Lower lobe of right lung (tissue), 2 donors: ENCODE measurements at places on chromosomes 4 and X.

GRCh38 chr4:13088726-13089658 lies 395.1 kb downstream of the RAB28 start:
- H3K27ac ChIP-seq = no peak overlapping the region
- no peak for DNase-seq
- H3K4me3 ChIP-seq = no peak overlapping the region
- H3K4me1 ChIP-seq = peaks cover 18% of the 10 kb centered on the region
- H3K27me3 ChIP-seq = no peaks in the 10 kb centered on the region
- no peaks in the 10 kb centered on the region for H3K36me3 ChIP-seq

GRCh38 chr4:144572660-144573059 lies 73.3 kb upstream of the HHIP start:
- DNase-seq = no peak
- H3K36me3 ChIP-seq = no peaks in the 10 kb centered on the region
- H3K4me1 ChIP-seq = no peaks in the 10 kb centered on the region
- no peaks in the 10 kb centered on the region for H3K27me3 ChIP-seq
- no peak overlapping the region for H3K4me3 ChIP-seq

- no peaks in the 10 kb centered on the region for H3K4me1 ChIP-seq
- no peak for DNase-seq
- H3K27me3 ChIP-seq = no peaks in the 10 kb centered on the region
Measured at GRCh38 chrX:121260596-121261240, 213.3 kb downstream of the GLUD2 start.

DNA sequence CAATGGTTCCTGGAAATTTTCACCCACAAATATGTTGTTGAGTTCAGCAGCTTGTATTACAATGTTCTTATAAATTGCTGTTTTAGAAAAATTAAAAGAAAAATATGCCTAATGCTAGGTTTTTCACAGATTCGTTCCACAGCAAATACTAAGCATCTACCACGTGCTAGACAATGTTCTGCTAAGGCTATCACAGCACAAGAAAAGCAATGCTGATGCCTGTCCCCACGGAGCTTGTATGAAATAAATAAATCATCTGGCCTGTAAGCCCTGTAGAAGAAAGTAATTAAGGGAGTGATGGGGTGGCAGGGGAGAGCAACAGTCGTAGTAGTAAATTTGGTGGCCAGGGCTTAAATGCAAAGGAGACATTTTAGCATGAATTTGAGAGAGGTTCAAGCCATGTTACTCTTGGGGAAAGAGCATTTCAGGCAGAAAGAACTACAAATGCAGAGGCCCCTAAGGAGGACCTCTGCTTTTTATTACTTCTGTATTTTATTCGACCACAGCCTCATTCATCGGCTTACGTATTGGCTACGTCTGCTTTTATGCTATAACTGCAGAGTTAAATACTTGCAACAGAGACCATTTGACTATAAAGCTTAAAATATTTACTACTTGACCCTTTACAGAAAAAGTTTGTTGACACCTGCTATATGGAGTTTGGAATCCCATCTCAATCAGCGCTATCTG lies 36.3 kb downstream of the ARAP2 start:
- DNase-seq = no peak
- H3K4me3 ChIP-seq = no peak overlapping the region
- peaks cover 29% of the 10 kb centered on the region for H3K36me3 ChIP-seq
- no peak overlapping the region for H3K27ac ChIP-seq
- no peaks in the 10 kb centered on the region for H3K27me3 ChIP-seq

GRCh38 chrX:72346302-72346949 lies 40.7 kb upstream of the CITED1 start:
- H3K27ac ChIP-seq = no peak overlapping the region
- H3K36me3 ChIP-seq = peaks cover under 1% of the 10 kb centered on the region
- H3K4me1 ChIP-seq = no peaks in the 10 kb centered on the region
- H3K27me3 ChIP-seq = no peaks in the 10 kb centered on the region
- no peak for DNase-seq
- no peak overlapping the region for H3K4me3 ChIP-seq

- no peaks in the 10 kb centered on the region for H3K4me1 ChIP-seq
- H3K36me3 ChIP-seq = no peaks in the 10 kb centered on the region
- no peak overlapping the region for H3K4me3 ChIP-seq
- no peak overlapping the region for H3K27ac ChIP-seq
Measured at GRCh38 chr4:79576429-79576753, 168.4 kb upstream of the GK2 start.

DNA sequence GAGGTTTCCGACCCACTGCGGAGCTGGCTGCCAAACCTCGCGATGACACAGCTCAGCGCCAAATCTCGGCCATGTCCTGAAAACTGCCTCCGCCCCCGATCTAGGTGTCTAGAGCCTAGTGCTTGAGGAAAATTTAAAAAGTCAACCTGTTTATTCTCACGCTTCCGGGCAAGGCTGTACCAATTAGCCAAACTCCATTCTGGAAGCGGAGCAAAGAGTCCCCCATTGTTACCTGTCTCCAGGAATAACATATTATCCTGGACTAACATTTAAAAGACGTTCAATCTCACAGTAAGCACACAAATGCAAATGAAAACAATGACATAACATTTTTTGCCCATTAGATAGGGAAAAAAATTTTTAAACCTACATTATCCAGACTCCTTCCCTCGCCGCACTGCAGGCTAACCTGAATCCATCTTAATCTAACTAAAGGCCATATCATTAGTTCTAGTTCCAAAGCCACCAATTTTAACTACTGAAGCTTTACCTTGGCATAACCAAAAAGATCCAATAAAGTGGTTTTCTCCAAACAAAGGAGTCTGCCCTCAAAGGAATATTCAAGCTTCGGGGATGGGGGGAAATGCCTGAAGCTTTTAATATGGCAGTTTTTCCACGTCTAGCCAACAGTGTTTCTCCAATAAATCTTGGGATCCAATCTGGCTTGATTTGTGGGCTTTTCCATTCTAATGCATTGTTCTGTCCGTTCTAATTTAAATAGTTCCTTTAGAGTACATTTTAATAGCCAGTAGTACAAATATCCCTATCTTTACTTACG lies 1.9 kb downstream of the HUWE1 start:
- H3K36me3 ChIP-seq = peaks cover 10% of the 10 kb centered on the region
- no peaks in the 10 kb centered on the region for H3K27me3 ChIP-seq
- peak overlapping the region; percentile 88 for H3K27ac ChIP-seq
- DNase-seq = peak; percentile 92
- peaks cover 29% of the 10 kb centered on the region for H3K4me1 ChIP-seq

- H3K27ac ChIP-seq = no peak overlapping the region
- no peak overlapping the region for H3K4me3 ChIP-seq
- H3K36me3 ChIP-seq = no peaks in the 10 kb centered on the region
- no peak for DNase-seq
- no peaks in the 10 kb centered on the region for H3K27me3 ChIP-seq
- H3K4me1 ChIP-seq = no peaks in the 10 kb centered on the region
Measured at GRCh38 chr4:144340931-144341330, 200.4 kb upstream of the GYPA start.

GRCh38 chr4:33930497-33930896 lies 2313.8 kb downstream of the ARAP2 start:
- H3K27ac ChIP-seq = no peak overlapping the region
- no peak for DNase-seq
- H3K4me3 ChIP-seq = no peak overlapping the region
- no peaks in the 10 kb centered on the region for H3K36me3 ChIP-seq
- no peaks in the 10 kb centered on the region for H3K4me1 ChIP-seq
- no peaks in the 10 kb centered on the region for H3K27me3 ChIP-seq
